ENCODE measurements at places on chromosomes 13 and 19. TPM values are rescaled to one million over a fixed set of nuclear protein-coding genes. Genes with fewer than 3 reads are reported as not detected.
A peak's percentile ranks its signal among the peaks of the same experiment; 100 is the strongest.

DNA sequence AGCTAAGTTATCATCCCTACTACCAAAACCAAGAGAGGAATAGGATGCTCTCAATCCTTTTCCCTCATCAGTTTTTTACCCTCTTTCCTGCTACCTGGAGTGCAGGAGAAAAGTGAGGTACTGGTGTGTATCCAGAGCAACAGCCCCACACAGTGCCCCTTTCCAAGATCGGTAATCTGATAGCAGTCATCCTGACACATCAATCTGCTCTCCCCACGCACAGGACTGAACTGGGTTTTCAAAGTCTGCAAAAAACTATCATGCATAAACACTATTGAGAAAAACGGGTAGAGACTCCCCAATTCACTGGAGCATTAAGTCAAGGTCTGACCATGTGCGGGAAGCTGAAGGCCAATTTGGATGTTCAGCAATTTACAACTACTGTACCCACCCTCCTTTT lies 284.8 kb downstream of the RBM26 start:
- DNase-seq, result no peak

IGLON5 gene
- total RNA-seq, result 0.16 TPM

SPIB gene
- total RNA-seq, result not detected

DNA sequence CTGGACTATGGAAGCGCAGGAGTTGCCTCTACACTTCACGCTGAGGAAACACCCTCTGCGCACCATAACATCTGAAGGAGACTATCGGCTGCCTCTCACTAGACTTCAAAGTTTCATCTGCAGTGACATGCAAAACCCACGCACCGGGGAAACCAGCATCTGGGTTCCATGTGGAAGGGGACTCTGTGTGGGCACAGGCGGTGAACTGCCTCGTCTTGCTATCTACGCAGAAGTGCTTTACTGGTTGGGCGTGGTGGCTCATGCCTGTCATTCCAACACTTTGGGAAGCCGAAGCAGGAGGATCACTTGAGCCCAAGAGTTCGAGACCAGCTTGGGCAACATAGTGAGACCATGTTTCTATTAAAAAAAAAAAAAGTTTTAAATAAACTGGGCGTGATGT lies 116.4 kb downstream of the STK24 start:
- peak; percentile 19 for DNase-seq

DNA sequence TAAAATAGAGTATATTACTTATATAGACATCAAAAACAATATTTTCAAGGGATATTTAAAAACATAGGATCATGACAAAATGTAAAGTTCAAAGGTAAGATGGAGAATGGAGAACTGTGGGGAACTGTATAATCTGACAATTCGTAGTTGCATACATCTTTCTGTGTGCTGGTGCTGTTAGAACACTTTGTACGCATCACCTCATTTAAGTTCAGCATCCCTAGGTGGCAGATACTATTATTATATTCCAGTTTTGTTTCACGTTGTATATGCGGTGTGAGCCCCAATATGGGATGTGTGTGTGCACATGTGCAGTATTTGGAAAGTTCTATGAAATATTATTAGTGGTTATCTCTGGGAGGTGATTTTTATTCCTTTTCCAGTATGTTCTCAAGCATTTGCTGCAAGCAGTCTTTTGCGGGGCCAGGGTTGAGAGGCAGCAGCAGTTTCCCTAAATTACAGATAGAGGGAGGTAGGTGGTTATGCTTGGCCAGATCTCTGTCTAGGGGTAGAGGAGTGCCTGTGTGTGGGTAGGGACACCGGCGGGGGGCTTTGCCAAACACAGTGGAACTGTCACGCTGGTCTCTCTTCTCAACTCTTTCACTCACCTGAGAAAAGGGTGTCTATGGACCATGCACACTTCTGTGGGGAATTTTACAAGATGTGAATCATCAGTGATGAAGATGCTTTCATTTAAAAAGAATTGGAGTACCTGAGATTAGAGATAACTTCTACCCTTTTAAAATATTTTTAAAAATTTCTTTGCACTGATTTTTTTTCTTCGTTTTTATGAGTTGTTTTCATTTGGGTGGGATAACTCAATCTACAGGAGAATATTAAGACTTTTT lies 55.6 kb upstream of the ALOX5AP start:
- DNase-seq, result no peak

GRCh38 chr13:37934339-37935191 lies 65.0 kb upstream of the TRPC4 start:
- peak; percentile 25 for DNase-seq

ZNF345 gene
- total RNA-seq, result 4.5 TPM

DNA sequence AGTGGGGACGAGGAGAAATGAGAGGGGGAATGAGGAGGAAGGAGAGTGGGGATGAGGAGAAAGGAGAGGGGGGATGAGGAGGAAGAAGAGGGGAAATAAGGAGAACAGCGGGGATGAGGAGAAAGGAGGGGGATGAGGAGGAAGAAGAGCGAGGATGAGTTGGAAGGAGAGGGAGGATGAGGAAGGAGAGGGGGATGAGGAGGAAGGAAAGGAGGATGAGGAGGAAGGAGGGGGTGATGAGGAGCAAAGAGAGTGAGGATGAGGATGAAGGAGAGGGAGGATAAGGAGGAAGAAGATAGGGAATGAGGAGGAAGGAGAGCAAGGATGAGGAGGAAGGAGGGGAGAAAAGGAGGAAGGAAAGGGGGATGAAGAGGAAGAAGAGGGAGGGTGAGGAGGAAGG lies 14.0 kb upstream of the VSTM2B start:
- no peak for DNase-seq

REEP6 gene
- total RNA-seq, result 2.2 TPM

DNA sequence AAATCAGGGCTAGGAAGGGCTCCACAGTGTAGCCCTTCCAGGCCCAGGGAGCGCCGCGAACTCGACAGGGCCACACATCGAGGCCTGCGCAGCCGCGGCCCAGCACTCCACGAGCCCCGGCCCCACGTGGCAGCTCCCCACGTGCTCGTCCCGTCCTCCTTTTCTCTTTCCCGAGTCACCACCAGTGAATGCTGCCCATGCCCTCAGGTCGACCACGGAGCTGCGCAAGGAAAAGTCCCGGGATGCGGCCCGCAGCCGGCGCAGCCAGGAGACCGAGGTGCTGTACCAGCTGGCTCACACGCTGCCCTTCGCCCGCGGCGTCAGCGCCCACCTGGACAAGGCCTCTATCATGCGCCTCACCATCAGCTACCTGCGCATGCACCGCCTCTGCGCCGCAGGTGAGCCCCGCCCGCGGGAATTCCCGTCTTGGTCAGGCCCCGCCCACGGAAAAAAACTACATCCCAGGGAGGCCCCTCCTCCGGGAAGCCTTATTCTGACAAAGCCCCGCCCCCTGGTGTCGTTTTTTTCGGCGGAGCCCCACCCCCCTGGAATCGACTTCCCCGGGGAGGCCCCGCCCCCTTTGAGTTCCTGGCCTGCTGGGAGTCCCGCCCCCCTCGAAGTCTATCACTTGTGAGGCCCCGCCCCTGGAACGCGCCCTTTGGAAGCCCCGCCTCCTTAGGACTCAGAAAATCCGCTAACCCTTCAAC lies 7.0 kb downstream of the HIF3A start:
- peak; percentile 86 for DNase-seq

CEACAM16 gene
- not detected for total RNA-seq

- no peak for DNase-seq
Measured at GRCh38 chr19:21751384-21751783, 16.0 kb downstream of the ZNF100 start.

DNA sequence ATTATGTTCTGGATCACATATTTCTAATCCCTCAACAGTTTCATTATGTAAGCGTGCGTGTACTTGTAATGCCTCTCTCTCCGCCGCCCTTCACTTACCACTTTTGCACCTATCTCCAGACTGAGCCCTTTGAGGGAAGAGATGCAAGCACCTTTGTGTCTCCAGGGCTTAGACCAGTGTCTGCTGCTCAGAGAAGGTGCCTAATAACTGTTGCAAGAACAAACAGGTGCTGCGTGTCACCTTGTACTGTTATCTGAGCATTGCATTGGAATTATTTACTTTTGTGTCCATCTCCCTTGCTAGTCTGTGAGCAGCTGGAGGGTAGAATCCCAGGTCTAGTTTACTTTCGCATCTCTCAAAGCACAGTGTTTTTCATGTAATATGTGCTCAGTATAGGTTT lies 156.2 kb downstream of the FLT1 start:
- DNase-seq, result no peak

DNA sequence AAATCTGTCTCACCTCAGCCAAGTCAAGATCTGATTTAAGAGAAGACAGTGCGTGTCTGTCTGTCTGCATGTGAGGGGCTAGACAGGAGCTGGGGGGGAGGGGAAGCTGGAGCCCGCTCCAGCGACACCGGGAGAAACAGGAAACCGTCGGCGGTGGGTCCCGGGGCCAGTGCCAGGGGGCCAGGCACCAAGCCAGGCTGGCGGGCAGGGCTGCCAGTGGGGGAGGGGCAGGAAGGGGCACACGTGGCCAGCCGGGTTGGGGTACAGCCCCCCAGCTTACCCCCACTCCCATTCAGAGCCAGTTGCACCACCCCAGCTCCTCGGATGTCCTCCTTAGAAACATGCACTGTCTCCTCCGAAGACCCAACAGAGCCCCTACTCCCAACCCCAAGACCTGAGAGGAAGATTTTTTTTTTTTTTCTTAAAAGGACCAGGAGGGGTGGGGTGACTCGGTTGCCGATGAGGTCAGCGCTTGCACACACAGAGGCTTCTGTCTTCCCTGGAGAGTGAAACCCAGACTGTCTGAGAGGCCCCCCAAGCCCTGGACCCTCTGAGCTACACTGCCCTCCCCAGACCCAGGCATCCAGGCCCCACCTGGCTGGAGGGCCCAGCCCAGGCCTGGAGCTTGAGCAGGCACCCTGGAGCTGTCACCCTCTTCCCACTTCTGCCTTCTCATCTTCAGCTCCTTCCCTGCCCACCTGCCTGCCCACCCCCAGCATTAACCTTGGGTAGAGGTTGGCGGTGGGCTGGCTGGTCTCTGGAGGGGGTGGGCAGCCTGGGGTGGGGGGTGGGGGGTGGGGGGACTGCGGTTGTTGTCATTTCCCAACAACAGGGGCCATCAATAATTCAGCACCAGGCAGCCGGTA lies 4.0 kb downstream of the ERF start:
- DNase-seq, result peak; percentile 62

DNA sequence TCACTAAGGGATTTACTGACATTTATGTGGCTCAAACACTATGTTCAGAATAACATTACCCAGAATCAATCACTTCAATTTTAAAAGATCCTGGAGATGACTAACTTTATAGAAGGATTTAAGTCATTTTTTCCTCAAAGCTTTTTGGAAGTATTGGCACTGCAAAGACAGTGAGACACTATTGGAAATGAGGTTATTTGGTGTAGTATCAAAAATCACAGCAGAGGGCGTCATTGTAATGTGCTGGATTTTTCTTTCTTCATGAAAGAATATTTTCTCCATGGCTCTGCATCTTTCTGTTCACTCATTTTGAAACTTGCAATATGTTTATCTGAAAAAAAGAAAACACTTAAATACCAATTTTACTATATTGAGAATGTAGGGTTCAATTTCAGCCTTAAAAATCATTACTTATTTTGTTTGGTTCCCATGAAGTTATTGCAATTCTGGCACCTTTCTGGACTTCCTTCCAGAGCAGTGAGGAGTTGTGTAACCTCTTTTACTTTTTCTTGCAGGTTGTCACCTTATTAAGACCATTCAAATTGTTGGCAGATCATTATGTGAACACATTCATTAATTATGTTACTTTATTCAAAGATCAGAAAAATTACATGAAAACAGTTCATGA lies 3.7 kb upstream of the CSNK1A1L start:
- no peak for DNase-seq

ZNF480 gene
- 21.5 TPM for total RNA-seq

DNA sequence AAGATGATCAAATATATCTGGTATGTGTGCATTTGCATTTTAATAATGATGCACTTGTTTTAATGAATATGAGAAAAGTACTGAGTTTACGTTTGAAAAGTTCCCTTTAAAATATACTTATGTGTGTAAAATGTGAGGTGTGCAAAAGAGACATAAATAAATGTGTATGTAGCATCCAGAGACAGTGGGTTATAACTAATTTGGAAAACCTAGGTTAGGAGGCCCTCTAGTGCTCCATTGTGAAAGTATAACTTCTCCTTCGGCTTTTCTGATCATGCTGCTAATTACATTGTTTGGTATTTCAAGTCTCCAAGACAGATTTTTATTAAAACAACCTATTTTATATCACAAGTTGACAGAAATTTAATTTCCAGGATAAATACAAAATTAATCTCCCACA lies 30.1 kb downstream of the SCEL start:
- DNase-seq, result no peak

- no peak for DNase-seq
Measured at GRCh38 chr13:50990065-50990817, 80.7 kb downstream of the RNASEH2B start.

GRCh38 chr13:26680123-26680450 lies 80.5 kb downstream of the GPR12 start:
- no peak for DNase-seq

ABHD13 gene
- 6.8 TPM for total RNA-seq

DNA sequence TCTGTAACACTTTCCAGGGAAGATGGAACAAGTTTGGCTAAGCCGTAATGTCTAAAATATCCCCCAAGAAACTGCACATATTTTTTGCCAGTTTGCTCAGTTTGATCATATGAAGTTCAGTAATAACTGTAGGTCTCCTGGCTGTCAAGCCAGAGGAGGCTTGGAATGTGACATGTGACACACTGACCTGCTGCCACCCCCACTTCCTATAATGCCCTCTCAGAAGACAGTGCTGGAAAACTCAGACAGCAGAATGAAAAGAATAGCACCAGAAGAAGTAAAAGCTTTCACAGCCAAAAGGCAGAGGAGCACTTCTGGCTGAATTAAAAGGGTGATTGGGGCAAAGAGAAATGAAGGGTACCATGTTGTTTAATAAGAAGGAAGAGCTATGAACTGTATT lies 67.4 kb upstream of the UBAC2 start:
- no peak for DNase-seq

DNA sequence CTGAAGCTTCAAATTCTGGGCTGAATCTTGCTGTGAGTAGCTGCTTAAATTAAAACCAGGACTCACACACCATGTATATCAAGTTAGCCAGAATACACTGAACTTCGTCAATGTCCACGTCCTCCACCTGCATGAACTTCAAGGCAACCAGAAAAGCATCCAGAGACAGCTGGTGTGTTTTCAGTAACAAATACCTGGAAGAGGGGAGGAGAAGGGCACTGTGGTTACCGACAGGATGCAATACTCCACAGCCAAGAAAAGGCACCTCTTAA lies 20.4 kb downstream of the PROZ start:
- DNase-seq, result no peak

ABCA7 gene
- 10.0 TPM for total RNA-seq

ZNF154 gene
- 3.4 TPM for total RNA-seq

DNA sequence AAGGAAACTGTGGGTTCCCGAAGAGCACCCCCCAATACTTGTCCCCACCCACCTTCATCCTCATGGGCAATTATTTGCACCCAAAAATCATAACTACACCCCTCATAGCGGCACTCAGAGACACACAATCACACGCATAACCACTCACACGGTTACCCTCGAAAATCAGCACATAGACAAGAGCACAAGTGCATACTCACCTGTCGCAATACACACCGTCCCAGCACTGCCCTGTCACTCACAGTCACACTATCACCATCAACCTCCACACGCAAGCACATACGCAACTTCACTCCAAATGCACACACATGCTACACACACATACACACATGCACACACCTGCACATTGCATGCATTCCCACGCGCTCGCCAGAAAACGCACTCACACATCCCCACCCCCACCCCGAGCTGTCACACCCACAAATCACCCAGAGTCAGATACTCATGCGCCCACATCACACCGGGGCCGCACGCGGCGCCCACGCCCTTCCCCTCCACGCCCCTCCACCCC lies 535 bp downstream of the COL5A3 start:
- DNase-seq, result no peak
